ENCODE measurements at places on chromosomes 6 and 20.

DNA sequence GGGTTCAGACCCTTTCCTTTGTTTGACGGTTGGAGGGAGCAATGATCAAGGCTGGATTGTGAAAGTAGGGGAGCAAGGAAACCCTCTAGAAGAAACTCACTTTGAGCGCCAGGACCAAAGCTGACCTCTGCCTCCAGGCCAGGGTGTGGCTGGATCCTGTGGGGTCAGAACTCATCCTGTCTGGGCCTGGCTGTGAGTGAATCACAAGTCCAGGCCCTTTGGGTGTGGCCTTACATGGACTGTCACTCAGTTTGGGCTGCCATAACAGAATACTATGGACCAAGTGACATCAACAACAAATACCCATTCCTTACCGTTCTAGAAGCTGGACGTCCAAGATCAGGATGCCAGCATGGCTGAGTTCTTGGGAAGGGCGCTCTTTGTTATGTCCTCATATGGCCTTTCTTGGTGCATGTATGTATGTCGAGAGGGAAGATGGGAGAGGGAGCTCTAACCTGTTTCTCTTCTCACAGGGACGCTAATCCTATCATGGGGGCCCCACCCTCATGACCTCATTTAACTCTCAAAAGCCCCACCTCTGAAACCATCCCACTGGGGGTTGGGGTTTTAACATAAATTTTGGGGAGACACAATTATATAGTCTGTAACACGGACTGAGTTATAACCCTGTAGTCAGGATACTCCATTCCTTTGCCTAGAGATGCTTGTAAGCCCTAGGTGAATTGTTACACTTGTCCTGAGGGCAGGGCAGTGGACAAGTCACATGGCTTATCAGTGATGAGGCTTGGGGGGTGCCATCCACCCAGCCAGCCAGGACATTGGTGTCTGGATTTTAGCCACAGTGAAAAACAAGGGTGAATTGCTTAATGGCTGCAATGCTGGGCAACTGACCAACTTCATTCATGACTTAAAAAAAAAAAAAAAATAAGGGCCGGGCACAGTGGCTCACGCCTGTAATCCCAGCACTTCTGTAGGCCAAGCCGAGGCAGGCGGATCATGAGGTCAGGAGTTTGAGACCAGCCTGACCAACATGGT lies 80.0 kb downstream of the TRMT11 start:
- DNase-seq: no peak

DNA sequence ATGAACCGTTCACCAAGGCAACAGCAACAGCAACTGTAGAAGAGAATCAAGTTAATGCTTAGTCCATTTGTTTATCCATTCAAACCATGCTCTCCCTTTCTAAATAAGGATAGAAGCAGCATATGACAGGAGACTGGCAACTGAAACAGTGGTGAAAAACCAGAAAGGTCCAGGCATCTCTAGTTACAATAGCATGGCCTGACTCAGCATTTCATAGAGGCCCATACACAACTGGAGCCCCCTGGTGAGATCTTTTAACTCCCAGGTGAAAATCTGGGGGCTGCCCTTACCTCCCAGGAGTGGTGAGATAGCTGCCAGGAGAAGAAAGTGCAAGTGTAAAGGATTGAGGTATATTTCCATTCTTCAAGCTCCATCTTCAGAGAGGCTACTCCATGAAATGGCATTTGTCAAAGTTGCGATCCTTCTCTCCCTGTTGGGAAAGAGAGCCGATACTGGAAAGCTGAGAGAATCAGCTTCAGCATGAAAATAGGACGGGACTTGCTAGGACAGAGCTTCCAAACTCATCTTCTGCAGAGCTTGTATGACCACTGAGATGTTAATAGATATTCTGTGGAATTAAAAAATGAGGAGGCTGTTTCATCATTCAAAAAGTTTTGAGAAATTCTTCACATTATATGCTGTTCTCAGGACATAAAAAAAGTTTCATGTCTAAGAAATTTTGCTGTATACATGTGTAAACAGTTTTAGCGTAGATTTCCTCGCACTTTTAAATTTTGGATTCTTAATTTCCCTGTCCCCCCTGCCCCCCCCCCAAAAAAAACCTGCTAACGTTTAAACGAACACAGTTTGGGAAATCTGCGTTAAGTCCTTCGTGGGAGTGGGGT lies 10.9 kb upstream of the SLC2A12 start:
- peak; percentile 61 for DNase-seq

GRCh38 chr6:11393713-11394627 lies 143.6 kb upstream of the TMEM170B start:
- no peak for DNase-seq

DNA sequence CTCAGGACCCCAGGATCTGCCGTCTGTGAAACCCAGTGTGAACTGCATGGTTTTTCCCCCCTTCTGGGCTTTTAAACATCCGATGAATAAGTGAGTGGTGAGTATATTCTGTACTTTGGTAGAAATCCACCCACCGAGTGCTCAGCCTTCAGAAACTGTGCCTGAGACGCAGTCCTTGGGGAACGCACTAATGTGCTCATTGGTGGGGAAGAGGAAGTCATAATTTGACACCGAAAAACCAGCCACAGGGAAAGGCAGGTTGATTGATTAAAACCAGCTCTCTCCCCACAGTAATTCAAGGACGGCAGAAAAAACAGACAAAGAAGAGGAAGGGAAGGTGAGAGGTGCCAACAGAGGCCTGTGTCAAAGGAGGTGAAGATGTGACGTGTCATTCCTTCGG lies 21.7 kb downstream of the EDN3 start:
- no peak for DNase-seq

DNA sequence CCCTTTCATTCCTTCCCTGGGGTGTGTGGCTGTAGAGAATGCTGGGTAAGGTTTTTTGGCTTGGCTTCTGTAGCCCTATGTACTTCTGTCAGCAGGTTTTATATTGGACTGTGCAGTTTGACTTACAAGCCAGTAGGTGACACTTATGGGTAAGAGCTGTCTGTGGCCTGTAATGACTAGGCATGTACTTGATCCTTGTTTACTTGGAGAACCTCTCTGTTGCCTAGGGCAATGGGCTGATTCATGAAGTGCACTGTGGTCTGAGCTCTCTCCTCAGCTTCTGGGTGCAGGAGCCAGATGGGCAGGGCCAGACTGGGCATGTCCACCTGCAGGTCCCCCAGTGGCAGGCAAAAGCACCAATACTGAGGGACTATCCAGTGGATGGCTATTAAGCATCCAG lies 544.6 kb downstream of the ADGRB3 start:
- DNase-seq: peak; percentile 84

Data from islet precursor cell (in vitro differentiated cells).